ENCODE measurements at places on chromosomes 2 and 18.

- DNase-seq, result no peak
Observed at GRCh38 chr18:28114472-28114871, 62.5 kb downstream of the CDH2 start.

DNA sequence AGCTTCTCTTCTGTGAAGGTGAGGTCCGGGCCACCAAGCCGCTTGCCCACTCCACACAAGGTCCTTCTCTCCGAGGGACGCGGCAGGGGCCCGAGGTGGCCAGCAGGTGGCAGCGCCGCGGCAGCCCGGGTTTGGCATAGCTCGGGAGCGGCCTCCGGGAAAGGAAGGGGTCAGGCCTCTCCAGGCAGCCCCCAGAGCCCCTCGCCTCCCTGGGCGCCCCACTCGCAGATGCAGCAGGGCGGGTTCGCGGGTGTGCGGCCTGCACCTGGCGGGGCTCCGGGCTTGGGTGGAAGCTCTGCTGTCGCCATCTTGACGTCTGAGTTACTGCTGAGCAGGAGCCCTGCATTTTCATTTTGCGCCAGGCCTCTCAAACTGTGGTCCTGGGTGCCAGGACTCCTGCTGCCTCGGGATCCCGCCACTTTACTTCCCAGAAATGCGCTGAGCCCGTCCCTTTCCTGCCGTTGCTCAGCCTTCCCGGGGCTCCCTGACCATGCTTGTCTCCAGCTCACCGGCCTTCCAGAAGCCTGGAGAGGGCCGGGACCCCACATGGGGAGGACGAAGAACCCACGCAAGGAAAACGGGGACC, 18.6 kb upstream of the NCL start:
- peak; percentile 67 for DNase-seq

- DNase-seq, result no peak
Observed at GRCh38 chr2:133502678-133503077, 65.6 kb downstream of the NCKAP5 start.

GRCh38 chr2:49827366-49827765, 673.1 kb upstream of the FSHR start:
- DNase-seq, result no peak

DNA sequence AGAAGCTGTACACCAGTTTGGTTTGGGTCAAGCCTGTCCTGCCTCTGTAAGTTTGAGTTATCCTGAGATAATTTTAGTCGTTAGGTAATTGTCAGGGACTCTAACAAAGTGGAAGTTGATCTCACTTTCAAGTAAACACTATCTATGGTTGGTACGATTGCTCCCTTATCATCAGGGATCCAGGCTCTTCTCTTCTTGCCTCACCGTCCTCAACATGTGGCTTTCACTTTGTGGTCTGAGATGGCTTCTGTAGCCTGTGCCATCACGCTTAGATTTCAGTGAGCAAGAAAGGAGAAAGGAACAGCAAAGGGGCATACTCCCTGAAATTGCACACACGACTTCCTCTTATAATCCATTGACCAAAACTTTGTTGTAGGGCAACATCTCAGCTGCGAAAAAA, 115.6 kb downstream of the CTAGE1 start:
- DNase-seq, result no peak

DNA sequence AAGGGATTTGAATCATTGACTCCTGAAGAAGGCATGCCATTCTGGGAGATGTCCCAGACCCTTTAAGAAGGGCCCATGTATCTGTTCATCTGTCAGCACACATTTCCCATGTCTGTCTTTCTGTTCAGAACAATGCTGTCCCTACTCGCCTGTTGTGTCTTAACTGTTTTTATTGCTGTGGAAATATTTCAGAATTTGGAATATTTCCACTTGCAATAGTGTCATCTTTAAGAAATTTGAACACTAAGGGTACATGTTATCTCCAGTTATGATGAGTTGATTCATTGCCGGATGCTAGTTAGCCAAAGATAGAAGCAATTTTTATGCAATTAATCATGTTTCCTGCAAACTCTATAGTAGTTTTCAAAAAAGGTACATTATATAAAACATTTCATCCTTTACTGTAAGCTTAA, 36.9 kb upstream of the NT5C1B start:
- no peak for DNase-seq

GRCh38 chr2:239814861-239815601, 210.1 kb downstream of the NDUFA10 start:
- no peak for DNase-seq

GRCh38 chr18:13300796-13301195, 82.2 kb downstream of the LDLRAD4 start:
- DNase-seq, result no peak

- no peak for DNase-seq
Observed at GRCh38 chr18:43705850-43706249, 428.6 kb upstream of the SYT4 start.

GRCh38 chr2:120703330-120703994, 32.2 kb upstream of the GLI2 start:
- DNase-seq, result no peak

DNA sequence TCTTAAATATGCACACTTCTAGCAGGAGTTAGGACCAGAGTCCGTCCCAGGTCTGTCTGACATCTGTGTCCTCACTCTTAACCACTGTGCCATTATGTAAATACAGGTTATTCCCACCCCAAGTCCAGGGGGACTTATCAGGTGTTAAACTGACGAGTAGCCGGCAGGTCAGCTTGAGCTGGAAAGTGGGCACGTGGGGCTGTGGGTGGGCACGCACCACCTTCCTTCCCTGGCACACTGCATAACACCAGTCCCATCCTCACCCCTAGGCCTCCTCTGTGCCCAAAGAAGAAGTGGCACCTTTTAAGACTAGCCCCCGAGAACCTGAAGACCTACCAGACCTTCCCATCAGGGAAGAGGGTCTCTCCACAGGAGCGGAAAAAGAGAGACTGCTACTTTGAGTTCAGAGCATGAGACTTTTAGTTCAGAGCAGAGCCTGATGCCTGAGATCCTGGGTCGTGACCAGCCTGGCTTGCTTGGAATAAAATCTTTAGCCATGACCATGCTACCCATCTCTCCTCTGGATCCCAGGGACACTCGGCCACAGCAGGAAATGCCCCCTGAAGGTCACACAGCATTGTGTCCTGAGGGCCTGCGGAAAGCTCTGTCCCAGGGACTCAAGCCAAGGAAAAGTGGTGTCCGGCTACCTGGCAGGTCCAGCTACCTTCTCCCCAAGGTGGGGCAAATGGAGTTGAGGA, 62.0 kb downstream of the CIB4 start:
- DNase-seq, result no peak

- DNase-seq, result no peak
Observed at GRCh38 chr2:190342611-190343010, 778 bp upstream of the INPP1 start.

- no peak for DNase-seq
Observed at GRCh38 chr2:47541848-47542450, 139.0 kb downstream of the MSH2 start.

GRCh38 chr2:69644506-69644979, 1.0 kb upstream of the AAK1 start:
- DNase-seq, result peak; percentile 23

All from CD4-positive, alpha-beta T cell treated with Interleukin-6 at 100 ng/mL for 8 hours (primary cell).